ENCODE measurements at places on chromosomes 3 and 15. TPM values are rescaled to one million over a fixed set of nuclear protein-coding genes. Genes with fewer than 3 reads are reported as not detected.

- no peaks in the 10 kb centered on the region for H3K4me1 ChIP-seq
- H3K36me3 ChIP-seq = no peaks in the 10 kb centered on the region
- H3K27me3 ChIP-seq = no peaks in the 10 kb centered on the region
- no peak for DNase-seq
- no peak overlapping the region for H3K4me3 ChIP-seq
Observed at GRCh38 chr3:64888840-64889392, 201.1 kb upstream of the ADAMTS9 start.

DNA sequence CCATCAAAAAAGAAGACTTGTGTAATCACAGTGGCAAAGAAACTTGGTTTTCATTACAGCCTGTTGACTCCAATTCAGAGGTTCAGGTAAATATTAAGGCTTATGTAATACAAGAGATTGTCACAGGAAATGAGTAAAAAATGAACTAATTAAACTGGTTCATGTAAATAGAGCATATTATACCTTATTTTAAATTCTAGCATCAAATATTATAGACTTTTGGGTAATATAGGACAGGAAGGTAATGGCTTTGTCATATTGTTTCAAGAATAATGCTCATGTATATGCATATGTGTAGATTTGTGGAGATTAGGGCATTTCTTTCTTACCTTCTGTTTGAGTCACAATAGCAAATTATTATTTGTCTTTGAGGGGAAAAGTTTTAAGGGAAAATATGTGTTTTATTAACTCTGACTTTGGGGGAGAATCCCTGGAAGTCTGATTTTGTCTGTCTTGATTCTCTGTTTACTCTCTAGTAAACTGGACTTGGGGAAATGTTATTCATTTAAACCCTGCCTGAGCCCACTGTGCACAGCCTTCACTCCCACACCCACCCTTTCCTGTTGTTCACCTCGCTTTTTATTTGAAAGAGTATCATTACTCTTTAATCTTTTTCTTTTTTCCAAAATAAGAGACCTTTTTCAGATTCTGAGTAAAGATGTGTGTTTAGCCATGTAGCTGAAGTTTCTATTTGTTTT lies 43.0 kb downstream of the RASA2 start:
- no peak overlapping the region for H3K27ac ChIP-seq
- H3K4me3 ChIP-seq = no peak overlapping the region
- no peak for DNase-seq
- H3K36me3 ChIP-seq = peaks cover 7% of the 10 kb centered on the region
- H3K27me3 ChIP-seq = no peaks in the 10 kb centered on the region

DNA sequence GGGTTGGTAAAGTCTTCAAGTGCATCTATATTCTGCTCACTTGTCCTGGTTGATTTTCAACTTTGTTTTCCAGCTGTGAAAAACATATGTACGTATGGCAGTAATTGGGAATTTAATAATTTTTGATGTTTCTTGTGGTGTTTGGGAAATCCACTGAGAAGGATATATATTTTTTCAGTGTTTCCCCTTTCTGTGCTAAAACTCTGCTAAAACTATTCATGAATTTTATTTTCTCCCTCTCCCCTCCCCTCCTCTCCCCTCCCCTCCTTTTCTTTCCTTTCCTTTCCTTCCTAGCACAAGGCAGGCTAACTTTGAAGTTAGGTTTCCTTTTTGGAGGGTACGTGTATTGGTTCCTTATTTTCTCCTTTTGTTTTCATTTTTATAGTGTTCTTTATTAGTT lies 220.7 kb downstream of the PDCD6IP start:
- DNase-seq = no peak
- H3K4me3 ChIP-seq = no peak overlapping the region

GRCh38 chr3:187594272-187594671 lies 75.9 kb downstream of the SST start:
- no peaks in the 10 kb centered on the region for H3K27me3 ChIP-seq
- H3K4me1 ChIP-seq = peaks cover 17% of the 10 kb centered on the region
- no peaks in the 10 kb centered on the region for H3K36me3 ChIP-seq
- no peak overlapping the region for H3K27ac ChIP-seq

DNA sequence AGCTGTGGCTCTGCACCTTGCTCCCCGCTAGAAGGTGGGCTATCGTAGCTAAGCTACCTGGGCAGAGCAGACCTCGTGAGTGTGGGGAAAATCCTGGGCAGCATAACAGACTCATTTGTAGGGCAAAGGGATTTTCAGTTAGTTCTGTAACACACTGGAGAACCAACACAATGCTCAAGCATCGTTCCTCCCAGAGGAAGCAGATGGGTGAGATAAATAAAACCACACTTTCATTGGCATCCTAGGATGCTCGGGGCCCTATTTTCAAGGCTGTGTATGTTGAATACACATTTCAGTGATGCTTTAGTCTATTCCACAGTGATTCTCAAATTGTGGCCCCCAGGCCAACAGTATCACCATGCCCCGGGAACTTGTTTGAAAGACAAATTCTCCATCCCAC lies 20.0 kb downstream of the LIPC start:
- H3K36me3 ChIP-seq = no peaks in the 10 kb centered on the region
- no peaks in the 10 kb centered on the region for H3K27me3 ChIP-seq
- H3K4me1 ChIP-seq = no peaks in the 10 kb centered on the region
- no peak overlapping the region for H3K4me3 ChIP-seq
- H3K27ac ChIP-seq = no peak overlapping the region

DNA sequence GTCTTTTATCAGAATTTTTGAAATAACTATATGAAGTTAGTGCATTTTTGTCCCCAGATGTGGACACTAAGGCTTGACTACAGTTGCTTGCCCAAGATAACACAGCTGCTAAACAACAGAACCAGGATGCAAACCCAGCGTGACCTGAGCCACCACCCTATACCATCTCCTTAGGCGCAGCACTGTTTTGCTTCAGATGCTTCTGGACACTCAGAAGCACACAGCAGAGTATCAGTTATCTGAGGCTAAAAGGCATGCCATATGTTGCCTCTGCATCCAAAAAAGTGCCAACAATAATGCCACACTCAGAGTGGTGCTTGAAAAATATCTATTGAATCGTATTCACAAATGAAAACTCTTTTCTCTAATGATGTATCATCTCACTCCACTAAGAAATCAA lies 24.5 kb downstream of the KCNMB2 start:
- H3K27ac ChIP-seq = no peak overlapping the region
- H3K4me3 ChIP-seq = no peak overlapping the region
- no peaks in the 10 kb centered on the region for H3K27me3 ChIP-seq
- H3K36me3 ChIP-seq = no peaks in the 10 kb centered on the region

The NRROS gene
- 0.58 TPM for total RNA-seq

The SLC28A1 gene
- total RNA-seq = not detected

The LRRC34 gene
- 54.8 TPM for total RNA-seq

The CHRNB4 gene
- total RNA-seq = 0.24 TPM
